Fibroblast of upper back skin (primary cell): ENCODE measurements at places on chromosomes 3 and 15.

DNA sequence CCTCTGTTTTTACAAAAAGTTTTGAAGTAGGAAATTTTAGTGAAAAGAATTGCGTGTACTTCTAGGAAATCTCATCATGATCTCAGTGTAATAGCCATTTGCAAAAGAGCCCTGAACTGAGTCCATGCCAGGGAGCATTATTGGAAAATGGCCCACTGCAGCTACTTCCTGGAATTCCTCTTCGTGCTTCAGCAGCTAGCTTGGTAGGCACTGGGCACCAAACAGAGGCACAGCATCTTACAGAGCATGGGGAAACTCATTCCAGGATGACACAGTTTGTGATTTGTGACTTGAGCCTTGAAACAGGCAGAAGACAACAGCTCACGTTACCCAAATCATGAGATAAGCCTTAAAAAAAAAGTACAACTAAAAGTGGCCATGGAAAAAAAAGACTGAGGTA lies 179.1 kb downstream of the WDR72 start:
- DNase-seq, result peak; percentile 15

DNA sequence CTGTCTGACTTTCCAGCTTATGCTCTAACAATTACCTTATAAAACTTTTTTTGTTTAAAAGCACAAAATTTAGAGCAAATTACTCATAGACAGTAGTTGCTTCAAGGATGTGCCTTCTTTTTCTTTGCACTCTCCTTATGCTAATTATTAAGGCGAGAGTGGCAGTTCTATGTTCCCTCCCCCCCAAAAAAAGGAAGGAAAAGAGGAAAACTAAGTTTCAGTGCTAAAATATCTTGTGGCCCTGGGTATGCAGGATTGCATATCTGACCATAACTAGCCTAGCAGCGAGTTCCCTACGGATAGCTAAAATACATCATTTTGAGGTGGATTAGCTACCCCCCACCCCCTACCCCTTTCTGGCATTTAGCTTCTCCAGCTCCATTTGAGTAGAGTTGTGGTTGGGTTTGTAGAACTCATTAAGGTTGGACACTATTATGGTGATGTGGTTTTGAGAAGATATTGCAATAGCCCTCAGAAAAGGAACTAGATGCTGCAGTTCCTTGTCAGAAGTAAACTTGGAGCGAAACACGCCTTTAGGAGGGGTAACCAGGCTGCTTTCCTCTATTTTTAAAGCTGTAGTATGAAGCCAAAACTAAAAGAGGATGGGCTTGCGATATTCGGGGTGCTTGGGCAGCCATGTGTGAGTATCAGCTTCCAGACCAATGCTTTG lies 174.6 kb downstream of the AKAP13 start:
- DNase-seq, result no peak

DNA sequence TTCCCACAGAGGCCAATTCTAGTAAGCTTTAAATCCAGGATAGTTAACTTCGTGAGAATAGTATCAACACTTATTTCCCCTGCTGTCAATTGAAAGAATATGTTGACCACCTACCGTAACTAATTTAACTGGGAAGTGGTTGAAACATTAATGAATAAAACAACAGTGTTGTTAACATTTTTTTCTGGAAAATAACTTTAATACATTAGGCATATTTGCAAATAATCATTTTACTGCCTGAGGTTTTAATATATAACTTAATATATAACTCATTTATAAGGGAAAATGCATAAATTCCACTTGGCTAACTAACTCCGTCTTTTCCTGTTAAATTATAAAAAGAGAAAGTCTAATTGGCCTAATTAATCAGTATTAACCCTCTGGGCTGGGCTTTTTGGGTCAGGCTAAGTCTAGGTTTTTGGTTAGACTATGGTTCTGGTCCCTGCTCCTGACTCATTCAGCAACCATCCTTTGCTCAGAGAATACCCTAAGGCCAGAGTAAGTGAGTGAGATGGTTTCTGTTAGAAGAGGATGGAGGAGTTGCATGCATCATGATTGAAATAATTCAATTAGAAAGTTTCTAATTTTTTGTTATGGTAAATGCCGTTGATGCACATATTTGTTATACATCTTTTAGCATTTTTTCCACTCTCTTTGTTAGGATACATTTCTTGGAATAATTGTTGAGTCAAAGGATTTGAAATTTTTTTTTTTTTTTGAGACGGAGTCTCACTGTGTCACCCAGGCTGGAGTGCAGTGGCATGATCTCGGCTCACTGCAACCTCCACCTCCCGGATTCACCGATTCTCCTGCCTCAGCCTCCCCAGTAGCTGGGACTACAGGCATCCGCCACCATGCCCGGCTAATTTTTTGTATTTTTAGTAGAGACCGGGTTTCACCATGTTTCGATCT lies 10.8 kb upstream of the SKIL start:
- peak; percentile 41 for DNase-seq

- DNase-seq, result no peak
These were observed 8.0 kb downstream of the PLXND1 start for GRCh38 chr3:129598484-129598883.

DNA sequence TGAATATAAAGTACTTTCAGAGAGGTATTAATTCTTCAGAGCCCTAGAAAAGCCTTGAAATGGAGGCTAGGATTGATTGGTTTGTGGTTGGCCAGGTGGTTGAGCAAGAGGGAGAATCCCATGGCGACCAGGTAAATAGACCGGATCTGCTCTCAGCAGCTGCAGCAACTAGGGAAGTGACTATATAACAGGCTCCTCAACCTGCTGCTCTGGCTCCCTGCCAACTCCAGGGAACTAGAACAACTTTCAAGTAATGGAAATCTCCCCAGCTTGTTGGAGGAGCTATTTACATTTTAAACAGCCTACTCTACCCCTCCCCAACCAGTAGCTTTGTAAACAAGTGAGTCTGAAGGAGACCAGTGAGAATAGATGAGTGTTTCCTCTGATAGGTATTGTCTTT lies 121.8 kb upstream of the CADM2 start:
- no peak for DNase-seq

GRCh38 chr15:38844736-38845135 lies 280.1 kb upstream of the RASGRP1 start:
- DNase-seq, result peak; percentile 58

GRCh38 chr3:134426660-134427181 lies 52.5 kb upstream of the AMOTL2 start:
- DNase-seq, result peak; percentile 80

GRCh38 chr3:67507584-67507983 lies 146.8 kb downstream of the SUCLG2 start:
- no peak for DNase-seq

DNA sequence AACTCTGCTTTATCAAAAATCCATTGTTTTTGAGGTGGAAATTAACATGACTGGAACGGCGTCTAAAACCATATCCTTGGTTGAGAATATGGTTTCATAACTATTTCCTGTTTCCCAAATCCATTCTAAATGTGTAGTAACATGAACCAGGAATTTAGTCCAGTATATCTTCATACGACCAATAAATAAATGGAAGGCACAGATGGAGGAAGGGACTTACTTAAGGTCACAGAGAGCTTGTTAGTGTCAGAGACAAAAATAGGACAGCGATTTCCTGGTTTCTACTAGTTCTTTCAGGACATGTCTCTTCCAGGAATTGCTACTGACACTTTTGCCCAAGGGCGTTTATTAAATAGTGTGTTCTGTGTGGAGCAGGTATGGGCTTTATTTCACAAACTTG lies 41.2 kb downstream of the HES1 start:
- no peak for DNase-seq

DNA sequence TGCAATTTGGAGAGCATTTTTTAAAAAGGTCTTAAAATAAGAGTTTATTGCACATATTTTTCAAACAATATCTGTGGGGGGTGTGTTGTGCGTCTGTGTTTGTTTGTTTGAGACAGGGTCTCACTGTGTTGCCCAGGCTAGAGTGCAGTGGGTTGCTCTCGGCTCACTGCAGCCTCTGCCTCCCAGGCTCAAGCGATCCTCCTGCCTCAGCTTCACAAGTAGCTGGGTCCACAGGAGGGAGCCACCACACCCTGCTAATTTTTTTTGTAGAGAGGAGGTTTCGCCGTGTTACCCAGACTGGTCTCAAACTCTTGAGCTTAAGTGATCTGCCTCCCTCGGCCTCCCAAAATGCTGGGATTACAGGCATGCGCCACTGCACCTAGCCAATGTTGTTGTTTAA lies 2.7 kb downstream of the MLF1 start:
- no peak for DNase-seq

DNA sequence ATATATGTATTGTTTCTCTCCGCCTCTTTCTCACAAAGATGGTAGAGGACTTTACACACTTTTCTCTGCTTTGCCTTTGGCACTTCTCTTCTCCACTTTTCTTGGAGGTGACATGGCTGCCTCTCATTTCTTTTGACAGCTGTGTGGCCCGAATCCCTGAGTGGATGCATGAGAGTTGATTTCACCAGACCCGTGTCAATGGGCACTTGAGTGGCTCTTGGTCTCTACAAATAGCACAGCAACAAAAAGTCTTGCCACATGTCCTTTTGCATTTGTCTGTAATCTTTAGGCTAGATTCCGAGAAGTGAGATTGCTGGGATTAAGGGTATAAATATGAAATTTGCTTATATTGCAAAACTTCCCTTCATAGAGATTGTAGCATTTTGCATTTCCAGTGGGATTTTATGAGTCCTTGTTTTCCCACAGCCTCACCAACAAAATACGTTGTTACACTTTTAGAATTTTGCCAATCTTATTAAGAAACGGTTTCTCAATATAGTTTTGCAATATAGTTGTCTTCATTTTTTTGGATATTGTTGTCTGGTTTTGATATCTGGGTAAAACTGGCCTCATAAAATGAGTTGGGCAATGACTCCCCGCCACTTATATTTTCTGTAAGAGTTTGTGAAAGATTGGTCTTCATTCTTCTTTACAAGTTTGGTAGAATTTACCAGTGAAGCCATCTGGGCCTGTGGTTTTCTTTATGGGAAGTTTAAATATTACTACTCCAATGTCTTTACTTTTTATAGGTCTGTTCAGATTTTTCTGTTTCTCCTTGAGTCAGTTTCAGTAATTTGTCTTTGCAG lies 5.2 kb upstream of the TRPM1 start:
- no peak for DNase-seq

- DNase-seq, result no peak
These were observed 338.9 kb upstream of the CFAP20DC start for GRCh38 chr3:59388555-59389270.

DNA sequence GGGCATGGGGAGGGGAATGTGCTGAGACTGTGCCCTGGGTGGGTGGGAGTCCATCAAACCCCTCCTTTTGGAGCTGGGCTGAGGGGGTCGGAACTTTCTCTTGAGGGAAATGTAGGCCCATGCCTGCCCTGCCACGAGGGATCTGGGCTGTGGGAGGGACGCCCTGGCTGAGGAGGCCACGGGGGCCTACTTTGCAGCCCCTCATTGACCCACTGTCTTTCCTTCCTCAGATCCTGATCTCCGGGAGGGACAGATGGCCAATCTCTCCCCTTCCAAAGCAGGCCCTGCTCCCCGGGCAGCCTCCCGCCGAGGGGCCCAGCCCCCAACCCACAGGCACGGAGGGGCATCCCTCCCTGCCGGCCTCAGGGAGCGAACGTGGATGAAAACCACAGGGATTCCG lies 25.3 kb downstream of the LOXL1 start:
- no peak for DNase-seq

- no peak for DNase-seq
These were observed 196.8 kb upstream of the AGTR1 start for GRCh38 chr3:148500881-148501280.

DNA sequence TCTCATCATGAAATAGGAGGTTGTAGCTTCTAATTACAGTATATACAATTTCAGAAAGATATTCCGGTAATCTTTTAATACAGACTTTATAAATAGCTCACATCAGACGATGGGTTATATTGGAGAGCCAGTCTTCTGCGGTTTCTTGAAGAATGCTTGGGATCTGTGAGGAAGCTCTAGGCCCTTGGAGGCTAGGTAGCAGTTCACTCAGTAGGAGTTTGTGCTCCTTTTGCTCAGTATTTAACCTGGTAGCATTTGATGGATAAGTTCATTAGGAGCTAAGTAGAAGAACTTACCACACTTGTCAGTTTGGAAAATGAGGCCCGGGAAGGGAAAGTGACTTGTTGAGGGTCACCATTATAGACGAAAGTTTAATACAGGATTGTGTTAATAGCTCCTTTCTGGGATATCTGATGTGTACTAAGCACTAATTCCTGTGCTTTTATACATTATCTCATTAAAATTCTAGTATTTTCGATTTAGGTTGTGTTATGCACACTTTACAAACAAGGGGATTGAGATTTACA lies 2.8 kb downstream of the FNDC3B start:
- peak; percentile 52 for DNase-seq

DNA sequence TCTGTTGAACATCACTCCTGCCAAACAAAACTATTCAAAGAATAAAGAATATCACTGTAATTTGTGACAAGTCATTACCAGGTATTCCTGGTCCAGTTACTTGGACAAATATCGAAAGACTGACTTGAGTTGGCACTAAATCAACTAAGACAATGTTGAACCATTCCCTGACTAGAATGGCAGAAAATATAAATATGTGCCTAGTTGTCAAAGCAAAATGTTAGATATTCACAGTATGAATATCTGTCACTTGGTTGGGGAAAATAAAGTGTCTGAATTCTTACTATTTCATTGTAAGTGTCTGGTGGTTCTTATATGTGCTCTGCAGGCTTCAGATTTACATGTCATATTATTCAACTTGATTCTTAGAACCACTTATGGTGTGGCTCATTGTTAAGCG lies 470.2 kb downstream of the NAALADL2 start:
- DNase-seq, result no peak
